Heart left ventricle (tissue), 16 donors: ENCODE measurements at places on chromosomes 2 and 18.

DNA sequence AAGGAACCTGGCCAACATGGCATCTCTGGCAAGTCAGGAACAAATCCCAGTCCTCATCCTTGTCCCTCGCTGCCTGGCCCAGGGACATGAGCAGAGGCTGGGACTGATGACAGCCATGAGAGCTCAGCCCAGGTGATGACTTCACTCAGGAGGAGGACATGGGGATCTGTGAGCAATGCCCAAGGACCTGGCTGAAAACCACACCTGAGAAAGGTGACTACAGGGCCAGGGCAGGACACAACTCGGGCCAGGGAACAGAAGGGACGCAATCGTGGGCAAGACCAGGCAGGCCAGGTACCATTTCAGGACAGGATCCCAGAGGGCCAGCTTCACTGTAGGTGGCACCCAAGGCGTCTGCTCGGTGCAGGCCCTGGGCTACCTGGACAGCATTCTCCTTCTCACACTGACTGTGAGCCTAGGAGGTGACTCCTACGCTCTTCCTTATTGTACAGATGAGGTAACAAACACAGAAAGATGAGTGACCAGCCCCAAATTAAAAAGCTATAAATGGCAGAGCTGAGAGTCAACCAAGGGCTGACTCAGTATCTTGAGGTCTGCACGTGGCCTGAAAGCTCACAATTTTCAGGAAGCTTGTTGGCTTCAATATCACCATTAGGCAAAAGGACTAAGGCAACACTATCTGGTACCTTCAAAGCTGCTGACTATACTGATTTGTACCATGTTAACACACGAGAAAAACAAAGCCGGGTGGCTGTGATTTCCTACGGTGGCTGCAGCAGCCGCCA, 141.1 kb downstream of the EIPR1 start:
- DNase-seq = no peak

DNA sequence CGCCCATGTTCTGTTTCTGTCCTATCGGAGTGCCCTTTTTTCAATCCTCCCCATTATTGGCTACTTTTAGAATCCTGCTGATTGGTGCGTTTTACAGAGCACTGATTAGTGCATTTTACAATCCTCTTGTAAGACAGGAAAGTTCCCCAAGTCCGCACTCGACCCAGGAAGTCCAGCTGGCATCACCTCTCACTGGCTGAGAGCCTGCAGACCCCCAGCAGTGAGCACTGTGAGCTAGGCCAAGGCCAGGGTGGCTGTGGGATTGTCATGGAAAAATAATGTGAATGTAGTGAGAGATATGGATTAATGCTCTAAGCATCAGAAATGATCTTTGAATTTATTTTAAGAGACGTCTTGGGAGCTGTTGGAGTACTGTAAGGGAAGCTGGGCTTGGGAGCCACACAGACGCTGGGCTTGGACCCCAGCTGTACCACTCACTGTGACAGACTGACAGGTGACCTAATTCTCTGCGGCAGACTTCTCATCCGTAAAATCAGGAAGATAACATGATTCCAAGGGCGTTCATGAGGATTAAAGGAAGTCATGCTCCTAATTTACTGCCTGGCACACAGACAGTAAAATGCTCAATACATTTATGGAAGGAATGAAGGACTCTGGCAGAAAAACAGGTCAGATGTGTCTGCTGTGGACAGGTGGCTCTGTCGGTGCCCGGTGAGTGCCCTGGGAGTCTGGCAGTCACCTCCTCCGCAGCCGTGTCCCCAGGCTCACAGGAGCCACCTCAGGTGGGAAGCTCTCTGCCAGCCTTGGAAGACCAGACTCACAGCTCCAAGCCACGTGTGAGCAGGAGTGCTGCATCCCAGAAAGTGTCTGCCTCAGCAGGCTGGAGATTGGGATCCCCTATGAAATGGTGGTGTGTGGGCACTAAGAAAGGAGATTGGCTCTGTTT, 105.5 kb downstream of the FAM168B start:
- no peak for DNase-seq

GRCh38 chr2:120819720-120820210, 84.1 kb downstream of the GLI2 start:
- DNase-seq = no peak

GRCh38 chr2:146305164-146305563, 1539.7 kb upstream of the ACVR2A start:
- DNase-seq = no peak

DNA sequence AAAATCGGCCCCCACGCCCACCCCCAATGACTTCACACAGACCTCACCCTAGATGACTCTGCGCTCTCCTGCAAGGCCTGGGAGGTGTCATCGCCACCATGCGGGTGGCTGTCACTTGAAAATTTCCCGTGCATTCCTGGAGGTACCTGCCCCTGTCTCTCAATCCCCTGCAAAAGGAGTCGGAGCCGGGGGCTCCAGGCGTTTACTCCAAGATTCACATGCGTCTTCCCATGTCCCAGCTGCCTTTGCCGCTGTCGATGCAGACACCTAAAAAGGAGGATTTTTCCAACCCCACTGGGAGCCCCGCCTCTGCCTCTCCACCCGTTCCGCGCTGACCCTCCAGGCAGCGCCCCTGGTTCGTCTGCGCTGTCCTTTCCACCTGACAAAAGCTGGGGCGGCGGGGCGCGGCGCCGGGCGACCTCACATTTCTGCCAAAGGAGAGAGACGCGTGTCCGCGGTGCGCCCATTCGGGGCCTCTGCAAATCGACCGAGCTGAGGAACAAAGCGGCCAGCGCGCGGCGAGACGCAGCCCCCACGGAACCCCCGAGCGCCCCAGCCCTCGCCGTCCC, 667 bp downstream of the REEP1 start:
- peak; percentile 62 for DNase-seq

DNA sequence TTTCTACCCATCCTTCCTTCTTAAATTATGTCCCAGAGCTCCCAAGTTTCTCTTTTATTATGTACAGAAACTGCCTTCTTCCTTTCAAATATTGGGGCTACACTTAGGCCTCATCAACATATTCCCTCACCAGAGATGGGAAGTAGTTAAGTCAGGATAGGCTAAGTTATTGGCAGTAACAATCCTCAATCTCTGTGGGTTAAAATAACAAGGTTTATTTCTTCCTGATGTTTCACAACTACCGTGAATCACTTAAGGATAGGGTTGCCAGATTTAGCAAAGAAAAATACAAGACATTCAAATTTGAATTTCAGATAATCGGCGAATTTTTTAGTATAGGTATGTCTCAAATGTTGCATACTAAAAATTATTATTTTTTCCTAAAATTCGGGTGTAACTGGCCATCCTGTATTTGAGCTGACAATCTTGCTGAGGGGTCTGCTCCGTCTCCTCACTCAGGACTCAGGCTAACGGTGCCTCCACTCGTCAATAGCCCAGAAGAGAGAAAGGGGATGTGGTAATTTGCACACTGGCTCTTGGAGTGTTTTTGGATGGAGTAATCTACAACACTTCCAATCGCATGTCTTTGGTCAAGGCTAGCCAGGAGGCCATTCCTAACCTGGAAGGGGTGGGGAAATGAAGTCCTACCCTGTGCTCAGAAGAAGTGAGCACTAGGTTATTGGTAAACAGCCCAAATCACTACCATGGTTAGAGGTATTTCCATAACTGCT, 91.7 kb downstream of the ACTR3 start:
- DNase-seq = no peak

DNA sequence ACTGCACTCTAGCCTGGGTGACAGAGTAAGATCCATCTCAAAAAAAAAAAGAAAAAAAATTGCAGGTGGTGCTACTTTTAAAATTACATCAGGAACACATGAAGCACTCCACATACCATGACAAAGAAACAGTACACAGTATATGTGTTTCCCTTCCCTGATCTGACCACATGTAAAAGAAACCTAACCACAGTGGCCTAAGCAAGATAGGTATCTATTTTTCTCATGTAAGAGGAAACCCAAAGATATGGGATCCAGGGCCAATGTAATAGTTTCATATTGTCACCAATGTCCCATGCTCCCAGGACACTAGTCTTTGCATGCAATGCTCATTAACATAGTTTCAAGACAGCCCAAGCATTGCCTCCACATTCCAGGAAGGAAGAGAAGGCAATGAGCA, 99.9 kb downstream of the DYM start:
- no peak for DNase-seq

GRCh38 chr2:133862400-133862977, 294.2 kb upstream of the NCKAP5 start:
- no peak for DNase-seq

DNA sequence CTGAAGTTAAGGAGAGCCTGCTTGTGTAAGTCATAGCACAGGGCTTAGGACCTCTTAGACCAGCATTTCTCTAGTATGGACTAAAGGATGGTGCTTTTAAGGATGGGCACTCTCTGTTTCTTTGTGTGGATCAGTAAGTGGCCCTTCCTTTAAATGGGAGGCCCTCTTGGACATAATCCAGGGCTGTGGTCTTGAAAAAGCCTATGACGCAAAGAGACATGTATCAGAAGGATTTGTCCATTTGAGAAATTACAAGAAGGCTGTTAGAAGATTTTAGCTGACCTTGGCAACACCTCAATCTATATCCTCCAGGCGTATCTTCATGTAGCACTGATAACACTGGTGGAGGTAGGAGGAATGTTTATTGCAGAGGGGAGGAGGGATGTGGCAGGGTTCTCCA, 79.2 kb downstream of the PRPF40A start:
- DNase-seq = no peak

- no peak for DNase-seq
Observed at GRCh38 chr18:79948719-79949411, 2.6 kb downstream of the SLC66A2 start.

- DNase-seq = no peak
Observed at GRCh38 chr18:57052759-57053158, 94.1 kb upstream of the BOD1L2 start.

- DNase-seq = peak; percentile 93
Observed at GRCh38 chr18:79951545-79952455, at the start of gene SLC66A2. Gene SLC66A2 (minus strand): TSS chr18:79951653. CDS start chr18:79950926, 727 bp downstream.

DNA sequence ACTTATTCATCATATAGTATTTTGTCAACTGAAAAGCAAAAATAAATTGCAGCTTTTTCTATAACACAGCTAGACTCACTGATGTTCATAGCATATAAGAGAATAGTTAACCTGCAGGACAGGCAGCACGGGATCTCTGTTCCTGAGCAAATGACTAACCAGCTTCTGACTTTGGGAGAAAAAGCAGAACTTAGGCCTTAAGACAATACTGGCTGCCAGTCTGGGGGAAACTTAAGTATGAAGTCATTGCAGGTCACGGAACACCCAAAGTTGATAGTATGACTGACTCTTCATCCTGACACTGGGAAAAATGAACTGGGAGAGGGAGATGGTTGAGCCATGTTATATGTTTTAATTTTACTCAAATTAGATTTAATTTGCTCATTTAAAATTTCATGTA, 113.0 kb downstream of the DPP4 start:
- no peak for DNase-seq

GRCh38 chr2:173141666-173142065, 66.0 kb downstream of the MAP3K20 start:
- DNase-seq = no peak

GRCh38 chr2:130790804-130791616, 35.7 kb downstream of the AMER3 start:
- DNase-seq = no peak

GRCh38 chr18:77000527-77000926, 132.1 kb downstream of the MBP start:
- peak; percentile 50 for DNase-seq

DNA sequence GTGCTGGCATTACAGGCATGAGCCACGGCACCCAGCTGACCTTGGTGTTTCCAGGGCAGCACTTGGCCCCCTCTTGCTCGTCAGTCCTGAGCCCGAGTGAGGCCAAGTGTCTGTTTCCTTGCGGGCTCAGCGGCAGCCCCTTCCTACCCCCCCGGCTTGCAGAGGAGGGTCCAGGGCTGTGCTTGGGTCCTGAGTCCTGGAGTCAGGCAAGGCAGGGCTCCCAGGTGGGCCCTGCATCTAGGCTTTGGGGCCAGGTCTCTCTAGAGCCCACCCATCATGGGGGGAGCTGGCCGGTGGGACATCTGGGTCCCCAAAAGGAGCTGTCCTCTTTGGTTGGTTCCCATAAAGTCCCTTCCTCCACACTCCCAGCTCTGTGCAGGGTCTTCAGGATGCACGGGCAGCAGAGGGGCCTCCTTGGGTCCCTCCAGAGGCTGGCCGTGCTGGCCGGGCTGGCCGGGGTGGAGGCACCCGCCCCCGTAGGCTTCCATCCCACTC, 63.7 kb upstream of the HPCAL1 start:
- peak; percentile 20 for DNase-seq

DNA sequence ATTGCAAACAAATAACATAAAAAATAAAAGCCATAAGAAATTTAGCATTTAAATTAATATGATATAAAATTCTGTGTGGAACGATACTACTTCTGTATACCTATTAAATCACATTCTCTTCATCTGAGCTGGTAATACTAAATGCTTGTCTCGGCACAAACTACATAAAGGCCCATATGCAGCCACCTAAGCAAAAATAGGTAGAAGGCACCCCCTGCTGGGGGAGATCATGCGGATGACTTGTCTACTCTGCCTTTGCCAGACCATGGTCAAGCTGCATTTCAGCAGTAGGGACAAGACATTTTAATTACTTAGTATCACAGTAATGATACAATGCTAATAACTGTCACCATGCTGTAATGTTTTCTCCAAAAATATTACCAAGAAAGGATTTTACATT, 108.0 kb downstream of the CDH19 start:
- DNase-seq = peak; percentile 24

- DNase-seq = peak; percentile 49
Observed at GRCh38 chr2:54372361-54372760, 83.8 kb upstream of the SPTBN1 start.

- no peak for DNase-seq
Observed at GRCh38 chr2:215727507-215728503, 285.5 kb downstream of the MREG start.

DNA sequence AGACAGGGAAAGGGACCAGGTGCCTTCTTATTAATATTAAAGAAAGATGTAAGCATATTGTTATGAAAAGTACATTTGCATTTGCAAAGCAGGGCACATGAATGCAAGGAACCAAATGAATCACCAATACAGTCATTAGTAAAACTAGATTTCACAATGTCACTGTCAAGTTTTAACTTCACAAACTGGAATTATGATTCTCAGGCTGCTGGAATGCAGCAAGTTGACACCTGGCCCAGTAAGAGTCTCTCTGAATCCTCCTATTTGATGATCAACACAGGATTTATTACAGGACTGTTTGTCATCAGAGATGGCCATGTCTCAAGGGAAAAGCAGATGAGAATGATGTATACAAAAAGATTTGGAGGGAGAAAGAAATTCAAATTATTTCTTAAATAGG, 72.9 kb upstream of the STK39 start:
- no peak for DNase-seq

- DNase-seq = no peak
Observed at GRCh38 chr2:172168917-172169346, 66.2 kb upstream of the DLX2 start.

GRCh38 chr2:69943843-69944525, 17.4 kb downstream of the ASPRV1 start:
- DNase-seq = no peak

GRCh38 chr2:233384811-233385488, 30.7 kb downstream of the DGKD start:
- DNase-seq = no peak
